ENCODE measurements at places on chromosomes 11 and 22. TPM values are rescaled to one million over a fixed set of nuclear protein-coding genes. Genes with fewer than 3 reads are reported as not detected.

Gene GAL3ST1
- total RNA-seq, result not detected

DNA sequence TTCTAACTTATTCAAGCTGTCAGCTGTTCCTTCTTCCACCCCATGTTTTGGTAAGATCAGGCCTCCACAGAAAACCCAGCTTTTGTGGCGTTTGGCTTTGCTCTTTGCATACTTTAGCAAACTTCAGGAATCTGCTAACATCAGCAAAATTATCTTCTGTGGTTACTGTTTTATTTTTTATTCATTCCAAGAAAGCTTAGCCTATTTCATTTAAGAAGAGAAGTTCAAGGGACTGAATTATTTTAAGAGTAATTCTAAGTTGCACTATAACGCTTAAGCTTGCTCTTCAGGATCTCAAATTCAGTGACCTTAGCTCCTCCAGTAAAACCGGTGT, 1.1 kb downstream of the JHY start:
- no peak for ATAC-seq

DNA sequence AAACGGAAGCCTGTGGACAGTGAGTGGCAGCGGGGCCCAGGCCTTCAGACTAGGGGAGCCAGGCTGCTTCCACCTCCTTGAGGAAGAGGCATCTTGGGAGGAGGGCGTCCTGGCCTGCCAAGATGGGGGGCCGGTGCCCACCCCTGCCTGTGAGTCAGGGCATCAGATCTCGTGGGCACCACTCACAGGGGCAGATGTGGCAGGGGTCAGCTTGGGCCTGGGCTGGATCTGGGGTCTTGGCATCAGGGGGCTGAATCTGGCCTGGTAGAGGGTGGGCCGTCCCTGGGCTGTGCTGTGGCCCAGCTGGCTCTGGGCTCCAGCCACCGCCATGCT, 24.1 kb upstream of the TH start:
- no peak for ATAC-seq

GRCh38 chr11:83617671-83618070, 331.5 kb upstream of the CCDC90B start:
- no peak for ATAC-seq

DNA sequence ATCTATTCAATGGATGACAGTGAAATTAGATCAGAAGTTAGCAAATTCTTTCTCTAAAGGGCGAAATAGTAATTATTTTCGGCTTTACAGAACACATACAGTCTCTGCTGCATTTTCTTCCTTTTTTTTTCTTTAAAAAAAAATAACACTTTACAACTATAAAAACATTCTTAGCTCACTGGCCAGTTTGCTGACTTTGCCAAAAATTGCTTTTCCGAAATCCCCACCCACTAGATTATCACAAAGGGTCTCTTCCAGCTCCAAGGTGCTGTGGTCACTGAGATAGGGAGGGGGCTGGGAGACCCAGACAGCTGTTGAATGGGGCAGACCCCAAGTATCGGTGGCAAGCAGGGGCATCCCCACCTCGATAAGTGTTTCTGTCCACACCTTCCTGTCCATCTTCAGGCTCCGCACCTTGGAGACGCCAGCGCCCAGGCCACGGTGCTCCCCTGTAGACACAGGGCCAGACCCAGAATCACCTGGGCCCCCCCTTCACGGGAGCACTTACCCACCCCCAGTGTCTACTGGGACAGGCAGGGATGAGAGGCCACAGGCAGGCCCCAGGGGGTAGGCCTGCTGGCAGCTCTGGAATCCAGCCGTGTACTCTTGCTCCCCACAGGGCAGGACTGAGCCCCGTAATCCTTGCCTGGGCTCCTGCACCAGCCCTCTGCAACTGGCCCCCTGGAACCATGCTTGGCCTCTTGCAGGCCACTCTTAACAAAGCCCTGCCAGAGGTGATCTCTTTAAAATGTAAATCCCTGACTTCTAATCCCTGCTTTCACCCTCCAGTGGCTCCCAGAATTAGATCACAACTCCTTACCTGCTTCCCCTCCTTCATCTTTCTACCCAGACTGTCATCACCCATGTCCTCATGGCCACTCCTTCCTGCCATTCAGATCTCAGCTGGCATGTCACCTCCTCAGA, 31.5 kb upstream of the PDE2A start:
- no peak for ATAC-seq

DNA sequence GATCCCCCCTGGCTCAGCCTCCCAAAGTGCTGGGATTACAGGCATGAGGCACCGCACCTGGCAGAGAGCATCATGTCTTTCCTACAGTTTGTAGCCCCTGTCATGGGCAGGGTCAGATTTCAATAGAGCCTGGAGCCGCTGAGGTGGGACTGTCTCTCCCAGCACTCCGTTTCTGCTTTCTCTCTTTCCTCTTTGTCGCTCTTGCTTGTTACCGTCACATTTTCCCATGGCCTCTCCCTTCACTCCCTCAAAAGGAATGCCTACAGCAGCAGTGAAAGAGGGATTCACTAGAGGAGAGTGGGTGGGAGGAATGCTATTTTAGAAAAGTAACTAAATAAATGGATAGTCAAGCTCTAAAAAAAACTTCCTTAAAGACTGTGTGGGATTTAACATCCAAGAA, 136.7 kb upstream of the TTC12 start:
- ATAC-seq, result no peak
